ENCODE measurements at places on chromosomes 4 and X.

GRCh38 chr4:124409044-124409443, 303.5 kb downstream of the ANKRD50 start:
- no peak for DNase-seq

DNA sequence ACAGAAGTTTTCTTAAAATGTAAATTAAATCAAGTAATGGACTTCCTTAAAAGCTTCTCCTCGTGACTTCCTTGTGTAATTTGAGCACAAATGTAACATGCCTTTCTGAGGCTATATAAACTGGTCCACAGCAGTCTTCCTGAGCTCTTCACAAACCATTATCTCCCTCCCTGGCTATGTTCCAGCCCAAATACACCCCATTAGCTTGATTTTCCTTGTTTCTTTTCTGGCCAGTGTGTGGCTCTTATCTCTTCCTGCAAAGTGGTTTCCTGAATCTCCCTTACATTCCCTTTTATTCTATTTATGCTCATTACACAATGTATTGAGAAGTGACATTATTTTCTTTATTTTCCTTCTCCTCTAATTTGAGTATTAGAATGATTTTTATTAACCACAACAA, 1085.3 kb upstream of the PCDH10 start:
- DNase-seq: peak; percentile 21

- DNase-seq: no peak
Measured at GRCh38 chr4:91826186-91826585, 477.6 kb upstream of the GRID2 start.

GRCh38 chrX:13855689-13856450, 39.0 kb upstream of the GPM6B start:
- no peak for DNase-seq

DNA sequence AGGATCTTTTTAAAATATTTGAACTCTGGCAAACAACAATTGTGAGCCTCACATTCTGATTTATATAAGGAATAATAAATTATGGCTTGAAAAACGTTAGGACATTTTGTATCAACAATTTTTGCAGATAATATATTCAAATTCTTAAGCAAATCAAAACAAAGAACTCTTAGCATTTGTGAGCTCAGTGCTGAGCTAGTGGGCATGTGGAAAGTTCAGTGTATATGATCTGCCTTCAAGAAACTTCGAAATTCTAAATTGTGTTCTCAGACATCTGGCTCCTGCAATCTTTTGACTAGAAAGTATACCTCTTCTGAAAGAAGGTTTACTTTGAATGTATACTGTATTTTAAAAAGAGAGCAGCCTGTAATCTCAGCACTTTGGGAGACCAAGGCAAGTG, 122.3 kb upstream of the NEIL3 start:
- no peak for DNase-seq

GRCh38 chr4:142354041-142354440, 492.1 kb downstream of the INPP4B start:
- DNase-seq: no peak

DNA sequence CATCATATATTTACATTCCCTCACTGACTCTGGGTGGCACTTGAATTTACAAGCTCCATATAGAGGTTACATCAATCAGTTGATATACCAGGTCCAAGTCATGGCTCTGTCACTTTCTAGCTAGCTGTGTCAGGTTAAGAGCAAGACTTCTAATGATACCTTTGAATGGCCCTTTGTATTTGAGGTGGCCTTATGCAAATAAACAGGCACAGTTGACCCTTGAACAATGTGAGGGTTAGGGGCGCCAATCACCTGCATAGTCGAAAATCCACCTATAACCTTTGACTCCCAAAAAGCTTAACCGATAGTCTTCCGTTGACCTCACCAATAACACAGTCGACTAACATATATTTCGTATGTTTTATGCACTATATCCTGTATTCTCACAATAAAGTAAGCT, 1.3 kb upstream of the PTTG2 start:
- no peak for DNase-seq

- peak; percentile 97 for DNase-seq
Measured at GRCh38 chr4:77734928-77735327, 84.2 kb downstream of the CNOT6L start.

DNA sequence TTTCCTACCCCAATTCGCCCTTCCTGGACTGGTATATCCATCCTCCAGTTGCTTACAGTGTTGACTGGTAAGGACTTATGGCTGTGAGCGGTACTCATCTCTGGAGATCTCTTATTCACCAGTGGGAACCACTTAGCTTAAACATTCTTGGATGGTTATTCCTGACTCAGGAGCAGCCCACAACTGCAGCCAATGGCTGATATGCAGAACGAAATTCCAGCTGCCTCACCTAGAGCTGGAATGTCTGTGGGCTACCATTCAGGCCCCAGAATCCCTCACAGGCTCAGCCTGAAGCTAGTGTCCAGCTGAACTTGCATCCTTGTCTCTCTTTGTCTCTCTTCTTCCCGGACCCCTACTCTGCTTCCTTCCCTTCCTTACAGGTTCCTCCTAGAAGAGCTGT, 138.9 kb upstream of the SMIM31 start:
- no peak for DNase-seq

Measured in OCI-M1 (cell line).